ENCODE measurements at places on chromosomes 2 and 18. TPM values are rescaled to one million over a fixed set of nuclear protein-coding genes. Genes with fewer than 3 reads are reported as not detected.

GRCh38 chr18:2513616-2514015, 57.7 kb downstream of the METTL4 start:
- no peak for DNase-seq

DNA sequence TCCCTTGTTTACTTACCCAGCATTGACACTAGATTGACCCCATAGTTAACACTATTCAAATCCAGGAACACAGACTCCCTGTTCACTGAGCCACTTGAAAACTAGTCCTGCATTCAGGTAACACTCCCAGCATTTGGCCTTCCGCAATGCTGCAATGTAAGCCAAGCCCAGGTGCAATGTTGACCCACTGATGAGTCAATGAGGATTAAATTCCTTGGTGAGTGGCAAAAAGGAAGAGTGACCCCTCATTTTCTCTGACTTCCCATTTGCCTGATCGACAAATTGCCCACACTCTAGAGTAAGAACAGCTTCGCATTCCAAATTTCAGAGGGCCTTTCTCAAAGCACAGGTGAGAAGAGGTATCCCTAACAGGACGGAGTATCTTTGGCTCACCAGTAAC, 251.9 kb downstream of the FBXO15 start:
- DNase-seq, result no peak

Gene ST6GAL2
- total RNA-seq, result 1.7 TPM

Gene ACOXL
- 0.32 TPM for total RNA-seq

GRCh38 chr18:75474332-75474731, 46.8 kb upstream of the SMIM21 start:
- no peak for DNase-seq

GRCh38 chr2:136402281-136402680, 284.3 kb upstream of the CXCR4 start:
- no peak for DNase-seq
